Prostate gland (tissue), 2 donors: ENCODE measurements at places on chromosomes 12 and 14.

- DNase-seq = no peak
Measured at GRCh38 chr14:42421377-42422078, 814.9 kb downstream of the LRFN5 start.

GRCh38 chr12:11941606-11942337 is 129.0 kb upstream of the BCL2L14 start:
- no peak for DNase-seq

DNA sequence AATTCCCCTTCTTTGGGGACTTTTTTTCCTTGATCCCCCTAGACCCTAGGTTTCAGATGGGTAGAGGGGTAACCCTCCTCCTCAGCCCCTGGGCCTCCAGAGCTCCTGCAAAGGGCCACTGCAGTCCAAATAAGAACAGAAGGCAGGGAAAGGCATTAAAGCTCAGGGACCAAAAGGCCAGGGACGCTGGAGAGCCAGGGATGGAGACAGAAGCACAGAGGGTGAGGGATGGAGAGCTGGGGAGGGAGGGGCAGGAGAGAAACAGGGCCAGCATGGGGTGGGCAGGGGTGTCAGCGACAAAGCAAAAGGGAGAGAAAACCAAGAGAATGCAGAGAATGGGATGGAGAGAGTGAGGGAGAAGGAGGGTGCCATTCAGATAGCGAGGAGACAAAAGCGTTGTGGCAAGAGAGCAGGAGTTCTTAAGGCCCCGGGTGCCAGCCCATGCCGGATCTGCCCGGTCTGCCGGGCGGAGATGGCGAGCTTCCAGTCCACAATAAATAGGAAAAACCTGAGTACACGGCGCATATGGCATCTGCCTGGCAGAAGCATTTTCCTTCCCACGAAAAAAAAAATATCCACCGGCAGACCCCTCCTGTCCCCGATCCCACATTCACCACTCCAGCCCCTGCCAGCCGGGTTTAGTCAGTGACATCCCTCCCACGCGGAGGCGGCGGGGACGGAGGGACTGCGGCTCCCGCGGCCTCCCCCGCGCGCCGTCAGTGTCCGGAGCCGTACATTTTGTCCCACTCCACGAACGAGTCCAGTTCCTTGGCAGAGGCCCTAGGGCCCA is 28.6 kb downstream of the FIGNL2 start:
- DNase-seq = peak; percentile 63

DNA sequence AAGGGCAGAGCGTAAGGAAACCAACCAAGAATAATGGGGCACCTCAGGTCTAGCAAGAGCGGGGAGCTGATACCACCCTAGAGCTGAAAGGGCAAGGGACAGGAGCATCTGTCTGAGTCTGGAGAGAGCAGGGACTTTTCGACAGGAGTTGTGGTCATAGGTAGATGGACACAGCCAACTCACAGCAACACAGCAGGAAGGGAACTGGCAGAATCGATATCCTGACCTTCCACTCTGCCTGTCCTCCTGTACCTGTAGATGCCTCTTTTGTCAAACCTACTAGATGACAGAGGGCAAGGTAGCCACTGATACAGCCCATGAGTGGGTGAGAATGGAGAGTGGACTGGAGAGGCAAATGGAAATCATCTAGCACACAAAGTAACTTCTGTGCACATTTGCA is 247.2 kb upstream of the EGLN3 start:
- no peak for DNase-seq

DNA sequence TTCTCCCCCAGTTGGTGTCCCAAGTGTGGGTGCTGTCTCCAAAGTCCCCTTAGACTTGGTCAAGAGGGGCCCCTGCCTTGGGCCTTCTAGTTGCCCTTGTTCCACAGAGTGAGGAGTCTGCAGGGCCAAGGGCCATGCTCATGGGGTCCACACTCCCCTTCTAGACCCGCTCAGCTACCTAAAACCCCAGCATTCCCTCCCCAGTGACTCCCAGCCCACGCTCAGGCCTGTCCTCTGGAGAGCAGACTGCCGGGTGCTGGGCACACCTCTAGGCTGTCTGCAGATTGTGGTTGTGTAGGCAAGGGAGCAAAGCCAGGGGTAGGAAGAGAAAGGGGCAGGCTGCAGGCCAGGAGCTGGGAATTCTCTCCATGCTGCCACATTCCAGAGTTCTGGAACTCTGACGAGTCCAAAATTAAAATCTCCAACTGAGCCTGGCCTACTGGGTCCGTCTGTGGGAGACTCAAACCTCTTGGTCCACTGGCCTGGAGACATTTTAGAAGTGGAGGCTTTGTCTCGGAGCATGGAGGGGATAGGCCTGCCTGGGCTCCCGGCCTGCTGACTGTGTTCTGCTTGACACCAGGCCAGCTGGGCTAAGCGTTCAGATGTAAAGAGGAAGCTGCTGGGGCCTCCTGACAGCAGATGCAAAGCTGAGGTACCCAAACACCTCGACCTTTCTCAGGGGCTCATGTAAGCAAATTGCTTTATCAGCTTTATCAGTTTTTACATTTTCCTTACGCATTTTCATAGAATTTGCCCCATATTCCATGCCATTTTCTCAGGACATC is 13.7 kb upstream of the KRT5 start:
- no peak for DNase-seq
